HEK293T (cell line): ENCODE measurements at places on chromosomes 1 and 21.

DNA sequence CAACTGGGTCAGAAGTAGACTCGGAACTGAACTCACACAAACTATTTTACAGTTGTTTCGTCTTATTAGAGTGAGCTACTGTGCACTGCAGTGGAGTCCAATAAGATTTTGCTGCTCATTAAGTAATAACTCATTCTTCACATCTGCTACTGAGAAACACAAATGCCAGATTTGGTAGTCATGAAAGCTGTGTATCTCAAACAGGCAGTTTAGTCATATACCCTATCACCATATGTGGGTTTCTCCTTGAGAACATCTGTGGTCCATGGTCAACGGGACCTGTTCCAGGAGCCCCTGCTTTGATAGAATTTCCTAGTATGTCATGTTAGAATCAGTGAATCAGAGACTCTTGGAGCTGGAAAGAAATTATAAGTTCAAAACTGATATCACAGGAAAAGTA is 60.4 kb downstream of the ALG14 start:
- no peak for DNase-seq

- DNase-seq = no peak
Measured at GRCh38 chr1:171743081-171743870, 1.4 kb upstream of the VAMP4 start.

DNA sequence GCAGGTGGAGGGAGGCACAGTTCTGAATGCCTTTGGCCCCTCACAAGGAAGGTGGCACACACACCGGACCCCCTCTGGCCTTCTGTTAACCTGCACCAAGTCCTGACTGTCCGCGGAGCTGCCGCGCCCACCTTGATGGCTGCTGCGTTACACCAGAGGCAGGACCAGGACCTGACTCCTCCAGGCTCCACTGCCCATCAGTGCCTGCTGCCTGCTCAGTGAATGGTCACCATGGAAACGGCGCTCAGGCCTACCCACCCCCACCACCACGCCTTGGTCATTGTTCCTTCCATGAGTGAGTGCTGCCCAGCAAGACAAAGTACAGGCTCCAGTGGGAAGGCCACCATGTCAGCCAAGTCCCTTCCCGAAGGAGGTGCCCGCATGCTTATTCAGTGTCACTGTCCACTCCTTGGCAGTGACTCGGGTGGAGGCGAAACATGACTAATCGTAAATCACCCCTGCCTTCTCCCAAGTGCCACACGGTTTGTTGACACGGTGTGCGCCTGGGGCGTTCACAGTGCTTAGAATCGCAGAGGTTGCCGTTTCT is 57.3 kb downstream of the SLC37A1 start:
- no peak for DNase-seq

GRCh38 chr1:193514397-193514796 is 328.0 kb upstream of the B3GALT2 start:
- DNase-seq = no peak

- DNase-seq = no peak
Measured at GRCh38 chr1:116506132-116507004, 64.5 kb downstream of the CD58 start.

- no peak for DNase-seq
Measured at GRCh38 chr1:246583056-246583440, 16.8 kb downstream of the CNST start.

DNA sequence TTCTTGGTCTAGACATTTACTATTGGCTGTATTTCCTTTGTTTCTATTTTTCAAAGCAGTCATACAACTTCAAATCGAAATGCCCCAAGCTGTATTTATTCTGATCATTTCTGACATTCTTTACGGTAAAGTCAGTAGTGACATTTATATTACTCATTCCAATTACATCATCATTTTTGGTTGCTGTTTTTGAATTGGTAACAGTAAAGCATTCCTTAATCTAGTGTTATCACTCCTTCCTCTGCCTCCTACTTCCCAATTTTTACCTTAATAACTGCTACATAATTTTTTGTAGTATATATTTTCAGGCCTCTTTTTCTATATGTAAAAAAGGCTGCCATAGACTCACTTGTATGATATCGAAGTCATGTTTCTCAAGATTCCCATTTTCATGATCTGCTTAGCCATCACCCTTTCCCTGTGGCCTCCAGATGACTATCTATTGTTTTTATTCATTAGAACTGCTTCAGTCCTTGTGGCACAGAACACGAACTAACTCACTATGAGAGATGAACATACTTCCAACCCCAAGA is 167.2 kb downstream of the RUNX1 start:
- no peak for DNase-seq

- DNase-seq = peak; percentile 21
Measured at GRCh38 chr1:220528679-220529501, 954 bp downstream of the MARK1 start.

DNA sequence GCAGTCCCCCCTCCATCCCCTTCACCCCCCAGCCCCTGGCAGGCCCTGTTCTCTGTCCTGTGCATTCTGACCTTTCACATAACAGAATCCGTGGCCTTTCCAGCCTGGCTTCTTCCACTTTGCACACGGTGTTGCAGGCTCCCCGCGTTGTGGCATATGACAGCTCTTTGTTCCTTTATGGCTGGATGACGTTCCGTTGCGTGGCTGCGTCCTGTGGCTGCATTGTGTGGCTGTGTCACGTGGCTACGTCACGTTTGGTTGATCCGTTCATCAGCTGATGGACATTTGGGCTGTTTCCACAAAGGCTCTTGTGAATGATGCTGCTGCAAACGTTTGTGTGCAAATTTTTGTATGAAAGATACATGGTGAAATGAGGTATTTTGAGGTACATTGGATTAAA is 53.3 kb downstream of the PDE9A start:
- no peak for DNase-seq

DNA sequence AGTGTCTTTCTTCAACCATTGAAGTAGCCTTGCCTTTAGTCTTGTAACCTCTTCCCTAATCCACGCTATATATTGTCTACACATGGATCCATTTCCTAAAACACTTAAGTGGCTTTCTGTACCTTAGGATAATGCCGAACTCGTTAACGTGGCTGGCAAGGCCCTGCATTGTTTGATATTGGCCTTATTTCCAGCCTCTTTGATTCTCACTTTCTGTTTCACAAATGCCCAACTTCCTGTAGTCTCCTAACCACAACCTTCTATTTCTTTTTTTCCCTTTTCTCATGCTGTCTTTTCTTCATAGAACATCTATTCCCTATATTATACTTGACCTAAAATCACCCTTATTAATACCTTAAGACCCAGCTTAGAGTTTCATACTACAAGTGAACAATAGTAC is 536.0 kb downstream of the LMO4 start:
- no peak for DNase-seq

DNA sequence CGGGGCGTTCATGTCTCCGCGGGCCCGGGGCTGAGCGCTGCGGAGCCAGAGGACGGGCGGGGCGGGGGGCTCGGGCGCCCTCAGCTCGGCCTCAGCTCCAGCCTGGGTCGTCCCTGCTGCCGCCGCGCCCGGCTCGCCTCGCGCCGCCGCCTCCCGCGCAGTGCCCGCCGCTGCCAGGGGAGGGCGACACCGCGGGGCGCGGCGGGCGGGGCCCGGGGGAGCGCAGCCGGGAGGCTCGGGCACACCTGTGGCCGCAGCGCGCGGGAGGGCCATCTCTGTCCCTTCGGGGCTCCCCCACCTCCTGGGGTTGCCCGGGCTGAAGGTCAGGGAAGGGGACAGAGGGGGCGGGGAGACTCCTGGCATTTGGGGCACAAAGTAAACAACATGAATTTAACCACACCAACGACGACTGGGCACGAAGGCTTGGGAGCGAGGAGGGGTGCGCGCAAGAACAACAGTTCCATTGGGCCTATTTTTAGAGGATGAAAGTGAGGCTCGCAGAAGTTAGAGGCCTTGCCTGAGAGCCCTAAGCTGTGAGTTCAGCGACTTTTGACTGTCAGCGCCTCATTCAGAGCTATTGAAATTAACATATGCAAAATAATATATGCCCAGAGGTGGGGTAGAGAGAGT is at the start of gene FAM131C:
TSS of gene FAM131C (minus strand) at position 162 of the 630 bp plus-strand sequence. CDS start 209 bp downstream, outside the sequence.
- peak; percentile 79 for DNase-seq

DNA sequence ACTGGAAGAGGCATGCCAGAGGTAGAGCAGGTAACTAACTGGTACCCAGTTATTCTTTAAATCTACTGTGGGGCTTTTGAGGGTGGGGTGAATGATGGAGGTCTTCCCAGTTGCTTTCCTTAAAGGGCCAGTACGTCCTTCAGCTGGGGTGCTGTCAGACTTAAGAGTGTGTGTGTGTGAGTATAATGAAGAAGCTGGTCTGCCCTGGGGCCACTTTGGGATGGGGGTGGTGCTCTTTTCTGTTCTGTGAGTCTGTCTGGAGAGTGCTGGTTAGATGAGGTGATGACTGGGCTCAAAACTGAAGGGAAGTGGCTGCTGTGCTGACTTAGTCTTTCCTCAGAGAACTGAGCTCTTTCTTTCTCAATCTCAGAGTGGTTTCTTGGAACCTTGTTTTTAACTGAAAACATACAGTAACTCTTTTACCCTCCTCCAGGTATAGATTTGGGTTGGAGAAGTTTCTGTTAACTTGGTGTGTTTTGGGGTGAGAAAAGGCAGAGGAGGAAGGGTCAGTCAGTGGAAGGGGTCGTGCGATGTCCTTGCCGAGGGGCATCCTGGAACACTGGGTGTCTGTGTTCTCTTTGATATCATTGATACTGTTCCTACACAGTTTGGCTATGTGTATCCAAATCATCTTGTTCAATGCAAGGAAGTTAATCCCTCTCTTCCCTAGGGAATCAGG is 746 bp downstream of the MACF1 start:
- DNase-seq = no peak

GRCh38 chr1:25023190-25023578 is 93.1 kb upstream of the RUNX3 start:
- no peak for DNase-seq

DNA sequence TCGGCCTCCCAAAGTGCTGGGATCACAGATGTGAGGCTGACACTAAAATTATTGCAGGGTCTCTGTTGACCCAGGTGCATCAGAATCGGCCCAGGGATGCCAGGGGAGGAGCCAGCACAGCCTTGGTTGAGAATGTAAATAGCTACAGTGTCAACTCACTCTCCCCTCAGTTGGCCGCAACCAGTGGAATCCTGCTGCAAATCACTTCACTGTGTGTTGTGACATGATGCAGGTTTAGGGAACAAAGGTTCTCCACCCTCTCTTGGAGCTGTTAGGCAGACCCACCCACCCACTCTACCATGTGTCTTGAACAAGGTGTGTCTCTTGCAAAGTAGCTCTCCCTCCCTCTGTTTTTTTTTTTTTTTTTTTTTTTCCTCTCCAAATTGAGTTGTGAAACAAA is 60.5 kb upstream of the SOD1 start:
- DNase-seq = no peak

DNA sequence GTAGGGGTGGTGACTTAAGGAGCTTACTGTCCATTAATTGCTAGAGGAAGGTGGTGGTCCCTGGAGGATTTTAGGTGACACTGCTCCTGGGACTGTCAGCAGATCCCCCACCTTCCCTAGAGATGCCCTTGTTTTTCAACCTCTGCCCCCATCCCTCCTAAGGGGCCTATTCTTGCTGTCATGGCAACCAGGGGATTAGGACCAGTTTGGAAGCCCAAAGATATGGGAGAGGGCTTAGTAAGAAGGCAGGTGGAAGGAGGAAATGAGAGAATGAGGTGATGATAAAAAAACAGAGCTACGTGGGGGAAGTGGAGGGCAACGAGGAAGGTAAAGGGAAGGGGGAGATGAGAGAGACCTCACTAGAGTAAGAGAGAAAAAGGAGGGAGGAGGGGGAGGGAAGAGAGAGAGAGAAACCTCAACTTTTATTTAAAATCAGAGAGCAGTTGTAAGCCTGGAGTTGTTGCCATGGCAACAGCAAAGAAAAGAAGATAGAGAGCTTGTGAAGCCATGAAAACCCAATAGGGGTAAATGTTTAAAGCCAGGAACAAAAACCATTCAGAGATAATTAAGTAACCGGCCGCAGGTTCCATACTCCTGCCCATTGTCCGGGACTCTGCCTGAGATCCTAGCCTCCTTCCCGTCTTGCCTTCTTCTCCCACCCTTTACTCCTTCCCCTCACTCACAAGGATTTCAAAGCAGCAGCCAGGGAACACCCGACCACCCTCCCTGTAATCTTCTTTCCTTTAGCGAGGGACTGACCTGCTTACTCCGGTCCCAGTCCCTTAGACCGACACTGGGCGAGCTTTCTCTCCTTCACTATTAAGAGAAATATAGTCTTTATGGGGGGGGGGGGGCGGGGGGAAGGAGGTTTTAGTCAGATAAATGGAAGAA is 20.6 kb downstream of the KIRREL1 start:
- DNase-seq = no peak

DNA sequence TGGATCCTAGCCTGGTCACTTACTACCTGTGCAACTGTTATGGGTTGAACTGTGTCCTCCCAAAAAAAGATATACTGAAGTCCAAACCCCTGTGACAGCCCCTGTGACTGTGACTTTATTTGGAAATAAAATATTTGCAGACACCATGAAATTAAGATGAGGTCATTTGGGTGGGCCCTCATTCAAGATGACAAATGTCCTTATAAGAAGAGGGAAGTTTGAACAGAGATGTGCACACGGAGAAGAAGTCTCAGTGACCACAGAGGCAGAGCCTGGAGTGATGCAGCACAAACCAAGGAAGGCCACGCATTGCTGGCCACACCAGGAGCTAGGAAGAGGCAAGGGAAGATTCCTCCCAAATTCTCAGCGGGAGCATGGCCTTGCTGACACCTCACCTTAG is 249.7 kb upstream of the RUNX1 start:
- no peak for DNase-seq

- DNase-seq = no peak
Measured at GRCh38 chr1:167105271-167106118, 11.6 kb downstream of the STYXL2 start.

DNA sequence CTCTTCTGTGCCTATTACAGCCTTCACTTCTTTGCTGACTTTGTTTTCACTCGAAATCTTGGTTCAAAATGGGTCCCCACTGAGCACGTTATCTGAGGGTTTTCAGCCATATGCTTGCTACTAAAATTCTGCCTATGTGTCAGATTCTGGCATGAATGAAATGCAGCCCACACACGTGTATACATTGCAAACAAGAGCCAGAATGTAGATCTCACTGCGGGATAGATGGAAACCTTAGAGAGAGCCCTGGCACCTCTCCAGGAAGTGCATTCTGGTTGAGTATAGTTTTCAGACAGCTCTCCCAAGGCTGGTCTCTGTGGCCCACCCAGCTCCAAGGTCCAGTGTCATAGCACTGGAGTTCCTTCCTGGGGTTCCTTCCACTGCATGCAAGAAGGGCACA is 234.7 kb upstream of the GJB5 start:
- DNase-seq = no peak

DNA sequence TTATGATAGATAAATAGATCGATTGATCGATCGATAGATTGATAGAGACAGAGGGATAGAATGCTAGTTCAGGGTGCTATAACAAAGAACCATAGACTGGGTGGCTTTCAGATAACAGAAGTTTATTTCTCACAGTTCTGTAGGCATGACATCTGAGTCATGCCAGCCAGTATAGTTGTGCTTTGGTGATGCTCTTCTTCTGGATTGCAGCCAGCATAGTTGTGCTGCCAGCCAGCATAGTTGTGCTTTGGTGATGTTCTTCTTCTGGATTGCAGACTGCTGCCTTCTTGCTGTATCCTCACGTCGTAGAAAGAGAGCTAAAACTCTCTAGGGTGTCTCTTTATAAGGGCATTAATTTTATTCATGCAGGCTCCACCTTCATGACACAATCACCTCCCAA is 860.8 kb downstream of the BRINP3 start:
- no peak for DNase-seq

GRCh38 chr1:55402671-55403464 is 187.7 kb upstream of the USP24 start:
- no peak for DNase-seq

GRCh38 chr1:241600496-241600901 is 39.7 kb downstream of the CHML start:
- DNase-seq = no peak
